ENCODE measurements at places on chromosomes 6 and 20.

DNA sequence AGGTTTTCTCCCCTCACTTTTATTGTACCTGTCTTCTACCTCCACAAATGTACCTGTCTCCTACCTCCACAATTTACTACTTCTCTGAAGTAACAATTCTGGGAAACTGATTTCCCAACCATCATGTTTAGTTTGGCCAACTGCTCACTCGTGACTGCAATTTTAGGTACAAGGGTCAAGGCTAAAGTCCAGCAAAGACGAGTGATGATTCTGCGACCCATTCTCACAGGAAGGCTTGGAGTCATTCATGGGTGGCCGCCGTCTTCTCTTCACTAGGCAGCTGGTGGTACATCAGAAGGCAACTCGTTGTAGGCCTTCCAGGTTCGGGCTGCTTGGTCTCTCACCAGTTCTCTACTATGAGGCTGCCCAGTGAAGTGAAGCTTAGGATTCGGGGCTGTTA is 483.8 kb upstream of the JARID2 start:
- DNase-seq: no peak

DNA sequence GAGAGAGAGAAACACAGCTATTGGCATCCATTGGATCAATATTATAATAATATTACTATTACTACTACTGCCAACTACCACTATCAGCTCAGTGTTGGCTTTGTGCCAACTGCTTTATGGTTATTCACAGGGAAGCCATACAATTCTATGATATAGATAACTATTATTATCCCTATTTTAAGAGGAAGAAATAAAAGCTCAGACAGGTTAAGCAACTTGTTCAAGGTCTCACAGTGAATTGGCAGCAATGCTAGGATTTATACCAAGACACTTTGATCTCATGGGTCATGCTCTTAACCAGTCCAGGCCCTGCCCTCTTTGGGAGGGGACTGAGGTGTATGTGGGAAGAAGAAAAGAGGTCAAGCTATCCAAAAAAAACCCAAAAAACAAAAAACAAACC is 82.0 kb upstream of the TRAF3IP2 start:
- no peak for DNase-seq

GRCh38 chr6:43687437-43688347 is at the start of gene MRPS18A:
Gene MRPS18A (minus strand): TSS chr6:43687791. CDS start chr6:43687779, 12 bp downstream.
- peak; percentile 80 for DNase-seq

- no peak for DNase-seq
These were observed 7.0 kb downstream of the CEP250 start for GRCh38 chr20:35462351-35462750.

- peak; percentile 56 for DNase-seq
These were observed 1.2 kb downstream of the TCEA2 start for GRCh38 chr20:64064145-64064698.

DNA sequence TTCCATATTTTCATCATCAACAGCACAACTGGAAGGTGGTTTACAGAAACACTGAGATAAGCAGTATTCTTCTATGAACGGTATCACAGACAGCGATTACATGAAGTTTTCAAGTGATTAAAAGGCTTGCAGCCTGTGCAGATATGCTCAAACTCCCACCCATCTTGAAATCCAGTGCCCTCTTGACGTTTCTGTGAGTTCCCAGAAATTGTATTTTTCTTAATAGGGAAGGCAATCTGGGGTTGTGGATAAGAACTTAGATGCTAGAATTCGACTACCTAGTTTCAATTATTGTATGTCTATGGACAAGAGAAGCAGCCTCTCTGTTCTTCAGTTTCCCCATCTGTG is 290.3 kb downstream of the ZNF217 start:
- DNase-seq: no peak

GRCh38 chr6:167350275-167350696 is 25.4 kb downstream of the TTLL2 start:
- no peak for DNase-seq

- DNase-seq: no peak
These were observed 22.8 kb downstream of the VGLL2 start for GRCh38 chr6:117288083-117288715.

DNA sequence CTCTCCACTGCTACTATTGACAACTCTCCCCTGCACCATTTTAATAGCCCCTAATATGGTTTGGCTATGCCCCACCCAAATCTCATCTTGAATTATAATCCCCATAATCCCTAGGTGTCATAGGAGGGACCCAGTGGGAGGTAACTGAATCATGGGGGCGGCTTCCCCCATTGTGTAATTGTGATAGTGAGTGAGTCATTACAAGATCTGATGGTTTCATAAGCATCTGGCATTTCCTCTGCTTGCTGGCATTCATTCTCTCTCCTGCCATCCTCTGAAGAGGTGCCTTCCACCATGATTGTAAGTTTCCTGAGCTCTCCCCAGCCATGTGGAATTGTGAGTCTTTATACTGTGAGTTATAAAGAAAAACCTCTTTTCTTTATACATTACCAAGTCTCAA is 74.1 kb upstream of the TCF21 start:
- DNase-seq: peak; percentile 82

DNA sequence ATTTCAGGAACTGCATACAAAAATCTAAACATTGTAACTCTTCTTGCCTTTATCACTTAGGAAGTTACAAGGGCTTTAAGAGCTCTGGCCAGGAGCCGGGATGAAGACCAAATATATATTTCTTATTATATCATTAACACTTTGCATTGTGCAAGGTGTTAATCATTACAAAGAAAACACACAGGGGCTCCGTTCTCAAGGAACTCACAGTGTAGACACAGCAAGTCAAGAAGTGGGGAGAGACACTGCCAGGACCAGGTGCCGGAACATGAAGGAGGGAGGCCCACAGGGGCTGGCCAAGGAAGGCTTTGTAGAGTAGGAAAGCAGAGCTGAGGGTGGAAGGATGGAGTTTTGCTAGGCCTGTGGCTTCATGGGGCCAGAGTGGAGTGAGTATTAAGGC is 17.4 kb downstream of the ITPR3 start:
- DNase-seq: no peak

- no peak for DNase-seq
These were observed 70.8 kb downstream of the TFAP2B start for GRCh38 chr6:50889497-50889896.

- peak; percentile 29 for DNase-seq
These were observed 8.8 kb upstream of the C20orf144 start for GRCh38 chr20:33653218-33653899.

DNA sequence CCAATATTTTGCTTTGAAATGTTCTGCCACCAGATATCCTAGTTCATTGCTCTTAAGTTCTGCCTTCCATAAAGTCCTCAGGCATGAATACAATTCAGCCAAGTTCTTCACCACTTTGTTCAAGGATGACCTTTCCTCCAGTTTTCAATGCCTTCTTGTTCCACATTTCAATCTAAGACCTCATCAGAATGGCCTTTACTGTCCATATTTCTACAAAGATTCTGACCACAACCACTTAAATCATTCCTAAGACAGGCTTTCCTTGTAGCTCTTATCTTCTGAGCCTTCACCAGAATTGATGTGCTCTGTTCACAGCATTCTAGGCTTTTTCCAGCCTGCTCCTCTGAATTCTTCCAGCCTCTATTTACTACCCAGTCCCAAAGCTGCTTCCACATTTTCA is 319.0 kb downstream of the HACE1 start:
- peak; percentile 89 for DNase-seq

DNA sequence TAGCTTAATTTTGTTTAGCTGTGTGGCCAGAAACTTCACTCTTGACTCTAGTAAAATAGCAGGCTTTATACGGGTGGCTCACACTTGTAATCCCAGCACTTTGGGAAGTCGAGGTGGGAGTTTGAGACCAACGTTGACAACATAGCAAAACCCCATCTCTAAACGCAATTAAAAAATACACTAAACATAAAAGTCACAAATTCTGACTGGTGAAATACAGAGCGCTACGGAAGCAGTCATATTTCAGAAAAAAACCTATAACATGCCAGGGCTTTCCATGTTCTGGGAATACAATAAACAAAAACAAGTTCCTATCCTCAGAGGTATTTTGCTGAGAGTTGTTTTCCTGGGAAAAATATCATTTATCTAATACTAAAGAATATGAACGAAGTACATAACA is 24.8 kb upstream of the ZSCAN23 start:
- no peak for DNase-seq

DNA sequence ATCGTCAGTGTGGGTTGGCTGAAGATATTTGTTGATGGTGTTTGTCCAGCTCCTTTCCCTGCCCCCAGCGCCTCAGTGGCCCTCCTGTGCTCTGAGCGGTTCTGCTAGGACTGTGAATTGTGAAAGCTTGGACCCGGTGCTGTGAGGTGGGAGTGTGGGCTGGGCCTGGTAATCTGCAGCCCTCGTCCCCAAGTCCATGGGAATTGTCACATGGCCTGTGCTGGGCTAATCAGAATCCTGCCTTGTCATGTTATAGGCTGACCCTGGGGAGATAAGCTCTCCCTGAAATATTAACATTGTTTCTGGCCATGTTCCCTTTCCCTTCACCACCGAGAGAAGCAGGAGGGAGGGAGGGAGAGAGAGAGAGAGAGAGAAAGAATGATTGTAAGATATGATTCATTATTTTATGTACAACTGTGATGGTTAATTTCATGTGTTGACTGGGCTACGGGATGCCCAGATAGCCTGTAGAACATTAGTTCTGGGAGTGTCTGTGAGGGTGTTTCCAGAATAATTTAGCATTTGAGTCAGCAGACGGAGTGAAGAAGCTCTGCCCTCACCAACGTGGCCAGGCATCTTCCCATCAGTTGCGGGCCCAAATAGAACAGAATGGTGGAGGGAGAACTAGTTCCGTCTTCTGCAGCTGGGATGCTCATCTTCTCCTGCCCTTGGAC is 62.4 kb downstream of the TFAP2C start:
- DNase-seq: no peak

DNA sequence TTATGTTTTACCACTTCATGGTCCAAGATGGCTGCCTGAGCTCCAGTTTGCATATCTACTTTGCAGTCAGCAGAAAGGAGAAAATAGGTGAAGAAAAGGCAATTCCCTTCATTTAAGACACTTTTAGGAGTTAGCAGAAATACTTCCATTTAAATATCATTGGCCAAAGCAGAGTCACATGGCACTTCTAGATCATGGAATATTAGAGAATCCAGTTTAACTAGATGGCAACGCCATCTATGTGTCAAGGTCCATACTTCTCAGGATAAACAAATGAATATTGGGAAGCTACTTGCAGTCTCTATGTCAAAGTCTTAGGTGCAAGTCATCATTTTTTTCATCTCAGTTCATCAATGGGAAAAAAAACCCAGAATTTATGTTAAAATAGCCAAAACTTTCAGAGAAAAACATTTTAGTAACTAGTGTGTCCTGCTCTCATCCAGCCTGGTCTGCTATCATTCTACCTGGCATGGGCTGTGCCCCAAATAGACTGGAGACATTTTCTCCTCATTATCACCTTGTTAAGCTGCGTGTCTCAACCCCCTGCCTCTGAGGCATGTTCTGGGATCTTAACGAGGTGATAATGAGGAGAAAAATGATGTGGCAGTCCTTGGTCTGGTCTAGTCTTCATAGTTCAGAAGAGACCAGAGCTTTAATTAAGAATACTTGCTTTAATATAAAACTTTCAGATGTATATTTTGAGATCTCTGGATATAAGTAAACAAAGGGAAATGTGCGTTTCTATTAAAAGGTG is 227.3 kb downstream of the TBX18 start:
- DNase-seq: no peak

DNA sequence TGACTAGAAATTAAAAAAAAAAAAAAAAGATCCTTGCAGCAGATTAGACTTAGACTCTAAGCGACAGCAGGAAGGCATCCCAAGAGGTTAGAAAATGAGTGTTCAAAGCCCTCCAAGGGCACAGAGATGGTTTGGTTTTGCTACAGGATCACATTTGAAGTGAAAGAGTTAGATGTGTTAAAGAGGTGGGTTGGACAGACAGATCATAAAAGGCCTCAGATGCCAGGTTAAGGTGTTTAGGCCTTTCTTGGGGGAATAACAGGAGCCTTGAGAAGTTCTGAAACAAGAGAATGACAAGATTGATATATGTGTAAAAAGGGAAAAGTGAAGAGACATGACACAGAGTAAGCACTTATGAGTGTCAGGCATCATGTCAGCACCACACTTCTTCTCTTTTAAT is 107.5 kb downstream of the FYN start:
- DNase-seq: no peak

GRCh38 chr20:58783511-58784011 is 67.1 kb downstream of the GNAS-AS1 start:
- DNase-seq: no peak

DNA sequence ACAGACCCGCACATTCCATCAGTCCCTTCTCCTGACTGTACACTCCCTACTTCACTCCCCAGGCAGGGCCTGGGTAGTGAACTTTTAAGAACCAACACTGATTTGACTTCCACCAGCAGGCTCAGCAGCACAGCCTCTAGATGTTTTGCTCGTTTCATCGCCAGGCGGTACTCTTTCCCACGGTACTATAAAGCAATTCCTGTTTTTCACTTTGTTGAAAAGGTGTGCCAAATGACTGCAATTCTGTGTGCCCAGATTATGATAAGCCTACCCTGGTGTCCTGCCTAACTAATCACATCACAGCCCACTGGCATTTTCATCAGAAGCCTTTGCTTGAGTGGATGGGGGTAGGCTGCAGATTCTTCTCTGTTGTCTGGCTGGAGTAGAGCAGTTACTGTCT is 12.9 kb upstream of the WTAP start:
- DNase-seq: no peak

DNA sequence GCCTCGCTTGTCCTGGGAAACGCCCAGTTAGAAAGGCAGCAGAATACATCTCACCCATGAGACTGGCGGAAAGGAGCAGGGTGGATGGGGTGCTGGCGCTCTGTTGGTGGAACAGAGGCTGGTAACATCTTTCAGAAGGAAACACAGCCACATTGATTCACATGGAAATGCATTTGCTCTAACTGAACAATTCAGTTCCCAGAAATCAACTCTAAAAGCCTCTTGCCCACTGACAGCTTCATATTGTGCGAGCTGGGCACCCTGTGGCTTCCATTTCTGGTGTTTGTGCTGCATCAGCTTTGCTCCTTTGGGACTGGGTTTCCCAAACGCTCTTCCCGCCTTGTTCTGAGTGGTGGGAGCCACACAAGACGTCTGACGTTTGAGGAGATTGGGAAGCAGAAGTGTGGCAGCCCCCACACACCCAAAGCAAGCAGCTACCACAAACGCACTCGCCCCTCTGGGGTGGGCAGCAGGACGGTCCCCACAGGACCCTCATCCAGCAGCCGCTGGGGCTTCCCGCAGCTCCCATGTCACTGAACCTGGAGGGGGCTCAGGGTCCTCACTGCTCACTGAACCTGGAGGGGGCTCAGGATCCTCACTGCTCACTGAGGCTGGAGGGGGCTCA is 229.5 kb downstream of the ERMARD start:
- DNase-seq: no peak

- no peak for DNase-seq
These were observed 29.9 kb downstream of the GABRR2 start for GRCh38 chr6:89284963-89285735.

- DNase-seq: no peak
These were observed 339.1 kb downstream of the UTRN start for GRCh38 chr6:144624246-144624645.

GRCh38 chr20:18019068-18019467 is 38.6 kb downstream of the OVOL2 start:
- no peak for DNase-seq

DNA sequence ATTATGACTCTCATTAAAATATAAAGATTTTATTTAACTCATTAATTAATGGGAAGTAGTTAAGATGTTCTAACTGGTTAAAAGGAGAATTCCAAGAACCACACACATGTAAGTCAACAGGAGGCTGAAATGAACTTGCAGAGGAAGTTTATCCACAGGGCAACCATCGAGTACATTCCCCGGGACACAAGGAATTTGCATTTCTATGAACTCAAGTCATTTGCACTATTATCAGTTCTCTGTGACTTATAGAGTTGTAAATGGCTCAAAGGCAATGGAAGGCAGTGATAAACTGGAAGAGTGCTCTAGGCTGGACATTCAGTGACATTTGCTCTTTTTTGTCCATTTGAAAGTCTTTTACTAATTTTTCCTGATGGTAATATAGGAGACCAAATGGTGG is 97.4 kb downstream of the SNX5 start:
- DNase-seq: no peak
